ENCODE measurements at places on chromosomes 1 and 21.

DNA sequence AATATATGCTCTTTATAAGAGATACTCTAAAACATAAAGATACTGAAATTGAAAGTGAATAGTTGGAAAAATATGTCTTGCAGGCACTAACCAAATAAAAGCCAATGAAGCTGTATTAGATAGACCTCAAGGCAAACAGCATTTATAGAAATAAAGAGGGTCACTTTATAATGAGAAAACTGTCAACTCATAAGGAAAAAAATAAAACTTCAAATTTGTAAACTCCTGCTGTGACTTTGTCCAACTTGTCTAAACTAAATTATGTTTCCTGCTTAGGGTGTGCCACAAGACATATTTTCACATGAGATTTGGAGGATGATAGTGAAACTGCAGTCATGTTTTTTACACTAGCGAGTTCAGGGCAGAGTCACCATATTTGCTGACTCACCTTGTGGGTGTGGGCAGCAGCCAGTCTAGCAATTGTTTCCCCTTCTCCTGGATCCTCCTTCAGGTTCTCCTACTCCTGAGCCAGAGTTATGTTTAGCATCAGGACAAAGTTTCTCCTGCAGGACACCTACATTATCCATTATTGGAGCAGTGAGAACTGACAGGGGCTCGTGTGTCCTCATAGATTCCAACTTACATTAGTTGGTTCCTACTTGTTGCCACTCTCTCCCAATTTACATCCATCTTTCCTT is 43.8 kb downstream of the CD53 start:
- DNase-seq: no peak

- DNase-seq: no peak
Observed at GRCh38 chr1:19559641-19560040, 74.3 kb upstream of the CAPZB start.

DNA sequence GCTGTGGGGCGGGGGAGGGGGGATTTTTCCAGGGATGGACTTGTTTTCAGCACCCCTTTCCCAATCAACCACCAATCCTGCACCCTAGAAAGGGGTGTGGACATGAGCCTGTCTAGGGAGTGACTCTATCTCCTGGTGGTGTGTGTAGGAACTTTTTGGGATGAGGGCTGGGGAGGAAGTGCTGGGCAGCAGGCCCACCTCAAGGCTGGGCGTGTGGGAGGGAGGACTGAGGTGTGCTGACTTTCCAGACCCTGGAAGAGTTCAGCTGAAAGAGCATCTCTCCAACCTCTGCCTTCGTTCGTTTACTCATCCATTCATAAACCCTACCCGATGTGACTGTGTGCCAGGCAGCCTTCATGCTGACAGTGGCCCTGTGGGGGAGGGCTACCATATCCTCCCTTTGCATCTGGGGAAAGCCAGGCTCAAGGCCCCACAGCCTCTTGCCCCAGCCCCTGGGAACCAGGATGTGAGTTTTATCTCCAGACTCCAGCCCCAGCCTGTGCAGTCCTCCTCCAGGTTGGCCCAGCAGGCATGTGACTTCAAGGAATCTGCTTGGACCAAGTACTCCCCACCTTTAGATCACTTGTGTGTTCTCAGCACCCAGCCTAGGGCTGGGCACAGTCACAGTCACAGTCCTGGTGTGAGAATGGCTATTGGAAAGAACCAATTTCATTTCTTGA is 6.7 kb downstream of the KNCN start:
- DNase-seq: no peak

DNA sequence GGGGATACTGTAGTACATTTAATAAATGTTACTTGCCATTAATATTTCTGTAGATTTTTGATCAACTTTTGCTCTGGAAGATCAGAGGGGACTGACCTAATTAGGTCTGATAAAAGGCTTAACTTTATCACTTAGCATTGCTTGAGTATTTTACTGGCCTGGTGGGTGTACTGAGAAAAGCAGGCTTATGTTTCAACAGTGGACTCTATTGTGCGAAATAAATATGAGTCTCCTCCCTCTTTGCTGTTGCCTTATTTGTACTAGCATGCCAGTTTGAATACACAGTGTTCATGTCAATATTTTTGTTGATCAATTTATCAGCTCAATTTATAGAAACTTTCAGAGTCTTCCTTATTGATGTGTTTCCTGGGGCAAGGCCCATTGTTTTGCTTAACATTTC is 49.1 kb downstream of the EBNA1BP2 start:
- DNase-seq: no peak

DNA sequence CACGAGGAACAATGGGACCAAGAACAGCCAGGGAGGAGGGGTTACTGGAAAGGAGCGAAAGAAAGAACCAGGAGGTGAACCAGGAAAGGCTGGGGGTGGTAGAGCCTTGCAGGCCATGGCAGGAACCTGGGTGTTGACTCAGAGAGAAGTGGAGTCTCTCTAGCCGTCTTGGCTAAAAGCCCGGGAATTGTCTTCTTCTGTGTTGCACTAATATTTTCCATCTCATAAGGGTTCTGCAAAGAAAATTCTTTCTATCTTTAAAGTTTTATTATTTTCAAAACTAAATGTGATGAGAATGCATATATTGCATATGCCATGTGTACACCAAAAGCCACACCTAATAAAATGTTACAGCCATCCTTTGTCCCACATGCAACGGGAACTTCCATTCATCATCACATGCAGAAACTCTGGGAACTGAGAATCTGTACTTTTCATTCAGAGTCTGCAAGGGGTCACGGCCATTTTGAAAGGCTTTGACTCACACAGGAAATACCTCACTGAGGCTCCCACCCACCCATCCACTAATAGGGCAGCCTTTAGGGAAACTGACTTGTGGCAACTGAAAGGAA is 38.0 kb downstream of the ERG start:
- no peak for DNase-seq

GRCh38 chr21:42083361-42083690 is 12.2 kb downstream of the UMODL1 start:
- DNase-seq: no peak

Measured in CD4-positive, alpha-beta T cell treated with Interleukin-4 for 1 hour (primary cell).